ENCODE measurements at places on chromosomes 16 and 17.

- DNase-seq, result no peak
These were observed 927 bp upstream of the SULT1A2 start for GRCh38 chr16:28597692-28598261.

DNA sequence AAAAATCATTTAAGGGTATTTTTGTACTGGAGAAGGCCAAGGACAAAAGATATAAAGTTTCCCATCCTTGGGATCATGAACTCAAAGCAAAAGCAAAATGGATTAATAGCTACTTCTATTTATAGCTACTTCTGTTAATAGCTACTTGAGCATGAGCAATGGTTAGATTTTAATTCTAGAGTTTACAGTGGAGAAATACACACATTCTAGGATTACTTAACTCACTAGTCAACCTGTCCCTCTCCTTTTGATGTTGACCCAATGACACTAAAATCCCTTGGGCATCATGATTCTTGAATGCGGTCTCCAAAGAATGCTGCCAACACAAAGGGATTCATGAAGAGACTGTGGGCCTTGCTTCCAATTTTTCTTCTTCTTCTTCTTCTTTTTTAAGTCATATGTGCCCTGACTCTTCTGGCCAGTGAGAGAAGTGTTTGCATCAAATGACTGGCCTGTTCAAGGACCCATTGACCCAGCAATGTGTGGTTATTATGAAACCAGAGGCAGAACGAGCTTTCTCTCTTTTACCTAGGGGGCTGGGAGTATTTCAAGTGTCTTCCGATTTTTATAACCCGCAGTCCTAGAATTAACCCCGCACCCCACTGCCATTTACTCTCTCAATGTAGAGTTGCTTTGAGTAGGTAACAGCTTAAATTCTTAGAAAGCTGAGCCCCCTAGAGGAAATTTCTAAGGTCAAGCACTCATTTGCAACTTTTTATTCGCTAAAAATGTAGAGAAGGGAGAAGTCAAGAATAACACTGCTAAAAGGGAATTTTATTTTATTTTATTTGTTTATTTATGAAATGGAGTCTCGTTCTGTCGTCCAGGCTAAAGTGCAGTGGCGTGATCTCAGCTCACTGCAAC is 34.6 kb downstream of the OTOA start:
- DNase-seq, result no peak

GRCh38 chr17:83149029-83149725 is 69.8 kb downstream of the METRNL start:
- DNase-seq, result no peak

DNA sequence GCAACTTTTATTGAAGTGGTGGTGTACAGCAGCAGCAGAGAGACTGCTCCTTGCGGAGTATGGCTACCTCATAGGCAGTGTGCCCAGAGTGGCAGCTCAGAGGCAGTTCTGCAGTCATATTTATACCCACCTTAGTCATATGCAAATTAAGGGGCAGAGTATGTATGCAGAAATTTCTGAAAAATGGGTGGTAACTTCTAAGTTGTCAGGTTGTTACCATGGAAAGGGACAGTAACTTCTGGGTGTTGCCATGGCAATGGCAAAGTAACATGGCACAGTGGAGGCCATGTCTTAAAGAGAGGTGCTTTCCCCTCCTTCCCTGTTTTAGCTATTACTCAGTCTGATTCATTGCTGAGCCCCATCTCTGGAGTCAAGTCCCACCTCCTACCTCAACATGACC is 53.4 kb downstream of the MEOX1 start:
- DNase-seq, result no peak

- no peak for DNase-seq
These were observed 38.3 kb upstream of the RCVRN start for GRCh38 chr17:9943343-9943742.

- peak; percentile 7 for DNase-seq
These were observed 301 bp upstream of the ULK2 start for GRCh38 chr17:19868079-19868395.

- no peak for DNase-seq
These were observed 3.1 kb downstream of the CD300C start for GRCh38 chr17:74542727-74543383.

DNA sequence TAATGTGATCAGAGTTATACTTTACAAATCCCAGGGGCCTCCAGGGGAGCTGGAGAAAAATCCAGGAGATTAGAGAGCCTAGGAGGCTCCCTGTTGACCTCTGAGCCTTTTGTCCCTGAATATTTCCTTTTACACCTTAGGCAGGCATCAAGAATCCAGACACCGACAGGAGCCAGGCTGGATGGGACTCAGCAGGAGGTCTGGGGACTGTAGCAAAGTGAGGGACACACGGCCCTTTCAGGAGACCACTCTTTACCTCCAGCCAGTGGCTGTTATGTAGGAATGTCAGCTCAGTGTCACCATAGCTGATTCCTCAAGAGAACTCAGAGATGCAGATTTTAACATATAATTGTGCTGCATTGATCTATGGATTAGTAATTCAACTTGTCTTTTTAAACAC is 198.4 kb downstream of the SHISA9 start:
- no peak for DNase-seq

- DNase-seq, result no peak
These were observed 656.6 kb upstream of the SOX9 start for GRCh38 chr17:71464241-71464640.

DNA sequence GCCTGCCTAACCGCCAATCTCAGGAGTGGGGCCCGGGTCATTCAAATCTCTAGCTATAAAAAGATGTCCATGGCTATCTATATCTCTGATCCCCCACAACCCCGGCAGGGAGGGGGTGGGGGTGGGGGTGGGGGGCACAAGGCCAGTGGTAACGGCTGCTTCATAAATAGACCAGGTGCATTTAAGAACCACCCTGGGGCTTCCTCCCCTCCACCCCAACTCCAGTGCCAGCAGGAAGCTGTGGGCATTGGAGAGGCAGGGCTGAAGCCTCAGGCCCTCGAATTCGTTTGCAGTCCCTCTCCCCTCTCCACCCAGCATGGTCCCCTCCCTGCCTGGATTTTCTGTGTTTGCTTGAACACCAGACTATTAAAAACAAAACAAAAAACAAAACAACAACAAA is 56.0 kb downstream of the RAP1GAP2 start:
- no peak for DNase-seq

DNA sequence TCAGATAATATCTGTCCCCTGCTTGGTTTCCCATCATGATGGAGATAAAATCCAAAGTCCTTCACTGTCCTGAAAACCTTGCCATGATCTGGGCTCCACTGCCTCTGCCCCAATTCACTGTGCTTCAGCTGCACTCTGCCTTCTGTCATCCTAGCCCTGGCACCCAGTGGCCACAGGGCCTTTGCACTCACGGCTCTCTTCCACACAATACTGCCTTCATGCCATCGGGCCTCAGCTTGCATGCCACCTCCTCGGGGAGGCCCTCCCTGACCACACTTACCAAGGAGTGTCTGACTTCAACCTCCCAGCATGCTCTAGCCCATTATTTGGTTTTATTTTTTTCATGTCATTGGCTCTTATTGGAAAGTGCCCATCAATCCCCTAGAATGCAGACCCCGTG is 146.1 kb downstream of the C16orf78 start:
- DNase-seq, result no peak

GRCh38 chr17:70934835-70935234 is 765.5 kb downstream of the KCNJ2 start:
- no peak for DNase-seq

- DNase-seq, result no peak
These were observed 439 bp downstream of the TRIM25 start for GRCh38 chr17:56913353-56913866.

Measured in fibroblast of skin of left biceps (primary cell).